Inflammatory macrophage (primary cell): ENCODE measurements at places on chromosomes 3 and 15.

- DNase-seq = no peak
Measured at GRCh38 chr15:74530771-74531143, 10.3 kb upstream of the ARID3B start.

- DNase-seq = no peak
Measured at GRCh38 chr3:120471643-120472042, 20.9 kb upstream of the FSTL1 start.

DNA sequence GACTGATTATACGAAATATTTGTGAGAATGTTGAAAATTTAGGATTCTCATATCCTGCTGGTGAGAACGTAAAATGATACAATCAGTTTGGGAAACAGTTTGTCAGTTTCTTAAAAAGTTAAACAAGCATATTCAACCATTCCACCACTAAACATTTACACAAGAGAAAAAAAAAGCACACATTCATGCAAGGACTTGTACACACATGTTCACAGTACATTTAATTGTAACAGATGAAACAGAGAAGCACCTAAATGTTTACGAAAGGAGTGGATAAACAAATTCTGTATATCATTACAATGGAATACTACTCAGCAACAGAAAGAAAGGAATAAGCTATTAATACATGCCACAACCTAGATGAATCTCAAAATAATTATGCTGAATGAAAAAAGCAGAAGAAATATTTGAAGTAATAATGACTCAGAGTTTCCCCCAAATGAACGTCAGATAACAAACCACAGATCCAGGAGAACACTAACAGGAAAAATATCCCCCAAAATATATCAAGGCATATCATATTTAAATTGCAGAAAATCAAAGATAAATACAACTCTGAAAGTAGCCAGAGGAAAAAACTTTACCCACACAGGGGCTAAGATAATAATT lies 14.3 kb downstream of the ANKRD28 start:
- no peak for DNase-seq

DNA sequence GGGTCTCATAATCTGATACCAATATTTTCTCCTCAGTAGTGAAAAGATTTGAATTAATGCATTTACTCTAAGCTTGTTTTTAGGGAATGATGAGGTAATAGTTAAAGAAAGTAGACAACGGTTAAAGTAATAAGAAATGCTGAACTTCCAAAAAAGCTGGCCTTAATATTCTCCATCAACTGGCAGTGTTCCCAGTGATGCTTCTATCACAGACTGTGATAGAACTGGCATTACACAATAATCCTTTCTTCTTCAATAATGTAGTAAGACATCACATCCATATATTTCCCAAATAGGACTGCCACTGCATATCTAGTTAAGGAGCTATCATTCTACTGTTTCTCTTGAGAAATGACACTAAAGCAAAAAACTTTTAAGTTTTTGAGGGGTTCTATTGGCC lies 188.7 kb downstream of the IL5RA start:
- DNase-seq = no peak

- no peak for DNase-seq
Measured at GRCh38 chr15:72541674-72542073, 67.5 kb downstream of the ARIH1 start.

GRCh38 chr3:141965471-141965870 lies 89.0 kb downstream of the ATP1B3 start:
- no peak for DNase-seq

GRCh38 chr15:50181969-50182218 lies at the start of gene SLC27A2:
TSS of gene SLC27A2 (plus strand) at chr15:50182196. CDS start at chr15:50182428, 232 bp downstream.
- no peak for DNase-seq

DNA sequence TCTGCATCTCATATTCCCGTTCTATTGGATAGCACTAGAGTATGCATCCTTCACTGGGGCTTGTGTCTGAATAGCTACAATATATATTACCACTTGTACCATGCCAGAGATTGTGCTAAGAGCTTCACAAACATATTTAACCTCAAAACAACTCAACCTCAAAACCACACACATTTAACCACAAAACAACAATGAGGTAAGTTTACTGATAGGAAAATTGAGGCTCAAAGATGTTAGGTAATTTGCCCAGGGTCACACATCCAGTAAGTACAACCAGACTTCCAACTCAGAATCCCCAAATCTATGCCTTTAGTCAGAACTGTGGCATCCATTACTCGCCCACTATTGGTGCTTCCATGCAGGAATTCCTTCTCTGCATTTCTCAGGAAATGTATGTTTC lies 220.0 kb downstream of the FAM43A start:
- DNase-seq = no peak

DNA sequence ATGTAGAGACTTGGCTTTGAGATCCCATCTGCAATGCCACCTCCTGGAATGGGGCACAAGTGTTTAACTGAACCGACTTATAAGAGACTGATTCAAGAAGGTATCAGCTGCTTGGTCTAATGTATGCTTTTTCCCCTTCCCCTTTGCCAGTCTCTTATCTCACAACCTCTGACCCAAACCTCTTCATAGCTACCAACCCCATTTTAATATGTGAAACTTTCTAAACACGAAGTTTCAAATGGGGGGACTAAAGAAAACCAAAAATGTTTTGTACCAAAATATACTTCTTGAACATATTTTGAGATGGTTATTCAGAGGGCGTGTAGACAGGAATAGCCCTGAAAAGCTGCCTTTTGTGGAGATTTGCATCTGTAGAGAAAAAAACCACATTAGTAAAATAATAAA lies 73.1 kb downstream of the OXSM start:
- no peak for DNase-seq

DNA sequence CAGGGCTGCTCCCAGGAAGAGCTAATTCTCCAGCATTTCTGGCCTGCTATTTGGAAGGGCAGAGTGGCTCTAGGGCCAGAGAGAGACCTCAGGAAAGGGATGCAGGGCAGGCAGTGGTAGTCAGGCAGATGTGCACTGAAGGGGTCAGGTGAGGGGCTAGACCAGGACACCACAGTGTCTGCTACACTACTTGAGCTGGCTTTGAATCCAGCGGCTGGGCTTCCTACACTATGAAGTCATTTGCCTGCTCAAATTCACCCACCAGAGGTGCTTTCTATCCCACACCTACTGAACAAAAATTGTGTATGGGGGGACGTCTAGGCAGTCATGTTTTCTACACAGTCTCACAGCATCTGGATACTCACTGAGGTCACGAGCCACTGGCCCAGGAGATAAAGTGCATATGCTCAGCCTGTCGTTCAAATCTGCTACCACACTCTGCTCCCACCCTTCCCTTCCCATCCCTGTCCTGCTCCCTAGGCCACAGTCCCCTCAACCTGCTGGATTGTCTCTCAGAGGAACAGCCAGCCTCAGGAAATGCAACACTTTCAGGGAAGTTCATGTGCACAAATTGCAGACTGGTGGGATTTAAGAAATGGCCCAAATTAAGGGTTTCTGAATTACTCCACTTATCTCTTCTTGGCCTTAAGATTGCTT lies 49.9 kb upstream of the SLC6A11 start:
- DNase-seq = no peak

- DNase-seq = peak; percentile 48
Measured at GRCh38 chr15:51132384-51133139, 37.9 kb upstream of the TNFAIP8L3 start.

DNA sequence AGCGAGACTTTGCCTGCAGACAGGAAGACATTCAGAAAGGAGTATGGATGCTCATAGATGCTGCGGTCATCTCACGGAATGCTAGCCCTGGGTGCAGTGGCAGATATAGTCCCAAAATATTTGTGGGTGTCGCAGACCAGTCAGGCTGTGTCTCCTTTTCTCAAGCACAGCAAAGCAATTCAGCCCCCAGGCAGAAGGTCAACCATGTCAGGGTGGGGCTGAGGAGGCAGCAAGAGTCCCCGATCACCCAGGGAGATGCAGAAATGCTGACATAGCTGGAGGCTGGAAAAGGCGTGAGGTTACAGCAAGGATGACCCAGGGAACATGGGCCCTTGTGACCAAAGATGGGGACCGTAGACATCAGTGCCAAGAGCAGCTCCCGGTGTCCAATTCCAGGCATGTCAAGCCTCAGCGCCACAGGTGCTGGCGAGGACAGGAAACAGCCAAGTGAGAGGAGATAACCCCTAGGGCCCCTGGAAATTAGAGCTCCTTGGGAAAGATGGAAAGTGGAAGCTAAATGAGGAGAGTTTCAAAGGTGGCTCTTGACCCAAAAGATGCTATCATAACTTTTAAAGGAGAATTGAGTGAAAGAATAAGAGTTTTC lies 81.2 kb upstream of the ABHD17C start:
- DNase-seq = no peak

DNA sequence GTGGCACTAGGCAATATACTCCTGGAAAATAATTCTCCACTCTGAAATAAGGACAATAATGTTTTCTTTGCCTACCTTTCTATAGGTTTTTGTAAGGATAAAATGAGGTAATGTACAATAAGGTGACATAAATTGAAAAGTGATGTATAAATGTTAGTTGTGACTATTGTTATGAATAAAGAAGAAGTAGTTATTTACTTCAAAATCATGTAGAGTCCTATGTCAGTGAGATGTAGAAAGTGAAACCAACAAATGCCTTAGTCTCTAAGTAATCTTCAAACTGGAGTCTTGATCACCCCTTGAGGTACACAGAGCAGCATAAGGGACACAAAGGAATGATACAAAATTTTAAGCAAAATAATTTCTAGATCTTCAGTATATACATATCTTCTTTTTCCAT lies 60.3 kb upstream of the TP63 start:
- no peak for DNase-seq

GRCh38 chr15:40756938-40757337 lies 1.9 kb upstream of the RMDN3 start:
- DNase-seq = no peak

GRCh38 chr3:49019941-49020329 lies 1.6 kb upstream of the DALRD3 start:
- DNase-seq = peak; percentile 26

- no peak for DNase-seq
Measured at GRCh38 chr3:49174397-49174985, 3.1 kb downstream of the KLHDC8B start.
